ENCODE measurements at places on chromosomes 16 and 17.

GRCh38 chr16:80202831-80203413 is 337.9 kb upstream of the DYNLRB2 start:
- no peak for DNase-seq

DNA sequence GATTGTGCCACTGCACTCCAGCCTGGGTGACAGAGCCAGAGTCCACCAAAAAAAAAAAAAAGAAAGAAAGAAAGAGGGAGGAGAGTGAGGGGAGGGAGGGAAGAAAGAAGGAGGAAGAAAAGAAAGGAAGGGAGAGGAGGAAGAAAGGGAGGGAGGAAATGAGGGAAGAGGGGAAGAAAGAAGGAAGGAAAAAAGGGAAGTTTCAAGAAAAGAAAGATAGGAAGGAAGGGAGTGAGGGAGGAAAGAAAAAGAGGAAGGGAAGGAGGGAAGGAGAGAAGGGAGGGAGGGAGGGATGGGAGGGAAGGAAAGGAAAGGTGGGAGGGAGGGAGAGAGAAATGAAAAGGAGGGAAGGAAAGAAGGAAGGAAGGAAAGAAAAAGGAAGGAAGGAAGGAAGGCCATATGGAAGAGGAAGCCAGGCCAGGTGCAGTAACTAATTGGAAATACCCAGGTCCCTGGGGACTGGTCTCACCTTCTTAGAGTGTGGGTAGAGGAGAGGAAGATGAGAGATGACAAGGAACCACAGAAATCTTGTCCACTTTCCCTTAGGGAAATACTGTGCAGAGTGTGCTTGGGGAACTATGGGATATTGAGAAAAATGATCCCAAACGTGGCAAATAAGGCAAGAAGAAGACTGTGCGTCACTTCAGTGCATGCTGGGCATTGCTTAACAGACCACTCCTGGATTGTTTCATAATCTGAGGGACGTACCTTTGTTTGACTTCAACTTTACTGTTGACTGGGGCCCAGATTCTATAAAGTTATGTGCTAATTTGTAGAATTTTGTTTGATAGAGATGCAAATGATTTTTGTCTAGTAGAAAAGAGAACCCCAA is 15.1 kb upstream of the CSNK2A2 start:
- DNase-seq, result no peak

DNA sequence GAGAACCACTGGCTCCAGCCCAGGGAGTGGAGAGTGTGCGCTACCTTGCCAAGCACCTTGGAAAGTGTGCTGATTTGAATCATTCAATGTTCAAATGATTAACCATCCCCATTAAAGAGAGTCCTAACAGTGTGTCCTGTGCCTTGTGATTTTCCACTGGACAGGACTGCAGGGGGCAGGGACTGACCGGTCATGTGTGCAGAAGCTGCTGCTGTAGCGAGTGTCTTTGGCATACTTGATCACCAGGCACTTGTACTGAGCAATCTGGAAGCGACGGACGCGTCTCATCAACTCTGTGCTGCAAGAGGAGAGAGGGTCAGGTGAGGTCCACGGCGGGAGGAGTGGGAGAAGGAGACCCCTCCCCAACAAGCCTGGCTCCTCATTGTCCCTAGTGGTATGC is 2.0 kb downstream of the TK1 start:
- DNase-seq, result no peak

- no peak for DNase-seq
Measured at GRCh38 chr16:56985962-56986360, 3.4 kb upstream of the NLRC5 start.

GRCh38 chr16:31698901-31699300 is 171.2 kb downstream of the AHSP start:
- DNase-seq, result no peak

DNA sequence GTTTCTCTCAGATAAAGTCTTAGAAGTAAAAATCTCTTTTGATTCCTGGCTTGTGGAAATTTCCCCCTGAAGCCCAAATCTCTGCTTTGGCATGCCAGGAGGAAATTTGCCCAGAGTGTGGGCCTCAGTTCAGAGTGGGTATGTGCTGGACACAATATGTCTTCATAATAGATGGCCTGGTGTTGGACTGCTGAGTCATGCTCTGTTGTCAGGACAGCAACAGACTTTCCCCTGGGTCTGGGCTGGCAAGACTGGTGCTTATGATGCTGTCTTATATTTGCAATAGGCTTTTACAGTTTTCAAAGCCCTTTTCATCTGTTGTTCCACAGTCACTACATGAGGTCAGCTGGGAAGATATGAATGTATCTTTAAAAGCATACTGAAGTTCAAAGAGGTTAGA is 57.0 kb downstream of the SHISA9 start:
- no peak for DNase-seq

GRCh38 chr16:69707920-69708683 is 18.3 kb downstream of the NQO1 start:
- DNase-seq, result no peak

GRCh38 chr16:14029658-14030057 is 41.5 kb upstream of the MRTFB start:
- DNase-seq, result no peak
